ENCODE measurements at places on chromosomes 6 and 20. TPM values are rescaled to one million over a fixed set of nuclear protein-coding genes. Genes with fewer than 3 reads are reported as not detected.
A peak's percentile ranks its signal among the peaks of the same experiment; 100 is the strongest.

GRCh38 chr6:38495518-38495917 is 144.2 kb downstream of the BTBD9 start:
- DNase-seq, result no peak

DNA sequence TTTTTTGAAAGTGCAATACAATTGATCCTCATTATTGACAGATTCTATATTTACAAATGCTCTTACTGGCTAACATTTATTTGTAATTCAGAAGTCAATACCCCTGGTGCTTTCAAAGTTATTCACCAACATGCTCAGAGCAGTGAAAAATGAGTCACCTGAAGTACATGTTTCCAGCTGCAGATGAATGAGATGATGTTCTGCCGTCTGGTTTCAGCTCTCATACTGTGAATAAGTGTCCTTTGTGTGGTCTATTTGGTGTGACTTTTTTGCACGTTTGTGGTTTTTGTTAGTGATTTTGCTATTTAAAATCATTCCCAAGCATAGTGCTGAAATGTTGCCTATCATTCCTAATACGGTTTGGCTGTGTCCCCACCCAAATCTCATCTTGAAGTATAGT is 22.3 kb upstream of the EYA4 start:
- no peak for DNase-seq

DNA sequence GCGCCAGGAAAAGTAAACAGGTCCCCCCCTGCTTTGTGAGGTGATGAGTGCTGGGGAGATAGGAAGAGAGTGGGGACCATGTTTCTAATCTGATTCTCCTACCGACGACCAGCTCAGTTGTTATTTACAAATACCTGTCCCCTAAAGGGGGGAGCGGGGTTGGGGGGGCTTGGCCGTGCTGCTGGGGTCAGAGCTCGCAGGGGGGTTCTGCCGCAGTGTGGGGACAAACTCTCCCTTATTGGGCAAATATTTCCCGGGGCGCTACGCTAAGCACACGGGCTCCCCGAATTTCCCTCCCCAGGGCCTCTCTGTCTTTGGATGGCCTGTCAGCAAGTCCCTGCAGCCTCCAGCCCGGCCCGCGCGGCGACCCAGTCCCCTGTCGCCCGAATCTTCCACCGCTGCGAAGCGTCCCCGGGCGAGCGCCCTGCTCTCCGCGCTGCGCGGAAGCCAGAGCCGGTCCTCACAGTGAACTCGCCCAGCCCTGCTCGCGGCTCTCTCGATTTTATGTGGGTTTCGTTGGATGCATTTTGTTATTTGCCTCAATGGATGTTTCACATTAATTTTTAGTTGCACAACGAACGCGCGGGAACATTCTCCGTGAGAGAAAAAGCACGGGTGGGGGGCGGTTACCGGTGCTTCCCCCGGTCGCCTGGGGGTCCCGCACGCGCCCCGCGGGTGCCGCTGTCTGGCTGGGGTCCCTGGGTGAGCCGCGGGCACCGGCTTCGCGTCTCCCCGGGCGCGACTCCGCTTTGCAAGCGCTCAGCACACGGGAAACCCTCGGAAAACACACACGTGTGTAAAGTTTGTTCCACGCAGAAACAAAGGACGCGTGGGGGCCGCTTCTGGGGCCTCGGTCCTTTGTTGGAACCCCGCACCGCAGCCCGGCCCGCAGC is 1.5 kb upstream of the STX16 start:
- peak; percentile 56 for DNase-seq

DNA sequence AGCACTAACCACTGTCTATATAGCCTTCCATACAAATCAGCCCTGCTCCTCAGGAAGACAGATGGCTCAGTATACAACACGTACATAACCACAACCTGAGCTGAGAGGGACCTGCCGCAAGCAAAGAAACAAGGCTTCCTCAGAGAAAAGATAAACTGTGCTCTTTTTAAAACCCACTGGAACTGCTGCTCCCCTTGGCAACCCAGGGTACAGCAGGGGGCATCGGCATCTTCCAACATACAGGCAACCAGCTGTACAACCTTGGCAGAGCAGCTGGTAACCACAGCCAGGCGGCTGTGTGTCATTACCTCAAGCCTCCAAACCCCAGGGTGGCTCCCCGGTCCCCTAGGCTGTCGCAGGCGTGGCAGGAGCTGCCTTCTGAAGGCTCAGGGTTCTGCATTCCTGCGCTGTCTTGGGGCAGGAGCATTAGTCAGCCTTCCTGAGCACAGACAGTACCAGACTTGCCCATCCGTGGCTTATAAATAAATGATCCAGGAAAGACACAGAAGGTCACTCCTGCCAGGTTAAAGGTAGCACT is 249.5 kb downstream of the ADGRG6 start:
- no peak for DNase-seq

FAM209B gene
- total RNA-seq, result 0.66 TPM

FLRT3 gene
- total RNA-seq, result 3.1 TPM
